ENCODE measurements at places on chromosomes 12 and 14. TPM values are rescaled to one million over a fixed set of nuclear protein-coding genes. Genes with fewer than 3 reads are reported as not detected.

CCDC197 gene
- total RNA-seq, result not detected

TMEM253 gene
- not detected for total RNA-seq

PPP1R3E gene
- total RNA-seq, result 1.9 TPM

BLOC1S1 gene
- total RNA-seq, result 226 TPM

GALNT9 gene
- total RNA-seq, result not detected

NGB gene
- total RNA-seq, result not detected

PRKAG1 gene
- 128 TPM for total RNA-seq

CACNA2D4 gene
- 0.29 TPM for total RNA-seq

CLEC9A gene
- not detected for total RNA-seq

CYP46A1 gene
- not detected for total RNA-seq
